ENCODE measurements at places on chromosomes 2 and 18. TPM values are rescaled to one million over a fixed set of nuclear protein-coding genes. Genes with fewer than 3 reads are reported as not detected.

GRCh38 chr2:182585001-182585400 is 131.1 kb upstream of the DNAJC10 start:
- no peak for DNase-seq
- H3K27me3 ChIP-seq, result no peaks in the 10 kb centered on the region
- no peak overlapping the region for H3K27ac ChIP-seq
- H3K4me3 ChIP-seq, result no peak overlapping the region
- H3K36me3 ChIP-seq, result no peaks in the 10 kb centered on the region

GRCh38 chr2:134537121-134537520 is 181.7 kb downstream of the TMEM163 start:
- DNase-seq, result no peak
- H3K27ac ChIP-seq, result no peak overlapping the region
- H3K4me3 ChIP-seq, result no peak overlapping the region
- no peaks in the 10 kb centered on the region for H3K36me3 ChIP-seq

GRCh38 chr2:180413336-180413735 is 406.2 kb upstream of the CWC22 start:
- H3K4me1 ChIP-seq, result peaks cover 29% of the 10 kb centered on the region
- H3K27ac ChIP-seq, result peak overlapping the region; percentile 3
- peak; percentile 1 for DNase-seq
- H3K4me3 ChIP-seq, result no peak overlapping the region
- H3K36me3 ChIP-seq, result no peaks in the 10 kb centered on the region
- H3K27me3 ChIP-seq, result no peaks in the 10 kb centered on the region

GRCh38 chr2:15560140-15560987 is 770 bp downstream of the NBAS start:
- peak overlapping the region; percentile 96 for H3K4me3 ChIP-seq
- no peaks in the 10 kb centered on the region for H3K27me3 ChIP-seq
- DNase-seq, result peak; percentile 10
- peak overlapping the region; percentile 77 for H3K27ac ChIP-seq

GRCh38 chr2:72682061-72682460 is 143.8 kb downstream of the EXOC6B start:
- H3K36me3 ChIP-seq, result no peaks in the 10 kb centered on the region
- no peaks in the 10 kb centered on the region for H3K27me3 ChIP-seq
- no peak overlapping the region for H3K4me3 ChIP-seq
- DNase-seq, result no peak

Gene TIA1
- total RNA-seq, result 130 TPM

GRCh38 chr18:74284980-74285355 is 6.8 kb downstream of the CYB5A start:
- H3K36me3 ChIP-seq, result peaks cover 19% of the 10 kb centered on the region
- no peak overlapping the region for H3K27ac ChIP-seq
- no peaks in the 10 kb centered on the region for H3K27me3 ChIP-seq
- peaks cover 76% of the 10 kb centered on the region for H3K4me1 ChIP-seq
- no peak for DNase-seq
- no peak overlapping the region for H3K4me3 ChIP-seq

DNA sequence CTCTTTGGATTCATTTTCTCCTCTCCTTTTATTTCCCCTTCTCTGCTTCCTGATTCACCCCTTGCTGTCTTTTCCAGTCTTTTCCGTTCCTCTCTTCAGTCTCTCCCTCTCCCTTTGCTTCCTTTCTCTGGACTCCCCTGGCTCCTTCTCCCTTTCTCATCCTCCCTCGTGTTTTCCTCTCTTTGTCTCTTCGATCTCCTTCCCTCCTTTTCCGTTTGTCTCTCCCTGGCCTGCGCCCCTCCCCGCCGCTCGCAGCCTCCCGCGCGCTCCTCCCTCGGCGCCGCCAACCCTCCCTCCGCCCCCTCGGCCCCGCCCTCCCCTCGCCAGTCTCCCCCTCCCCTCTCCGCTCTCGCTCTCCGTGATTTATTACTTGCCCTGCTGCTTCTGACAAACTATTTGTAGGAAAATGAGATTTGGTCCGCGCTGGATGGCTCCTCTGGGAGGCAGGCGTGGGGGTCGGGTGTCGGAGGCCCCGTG is 46.0 kb upstream of the PAX8 start:
- no peaks in the 10 kb centered on the region for H3K27me3 ChIP-seq

Gene SLC4A3
- total RNA-seq, result 20.2 TPM

DNA sequence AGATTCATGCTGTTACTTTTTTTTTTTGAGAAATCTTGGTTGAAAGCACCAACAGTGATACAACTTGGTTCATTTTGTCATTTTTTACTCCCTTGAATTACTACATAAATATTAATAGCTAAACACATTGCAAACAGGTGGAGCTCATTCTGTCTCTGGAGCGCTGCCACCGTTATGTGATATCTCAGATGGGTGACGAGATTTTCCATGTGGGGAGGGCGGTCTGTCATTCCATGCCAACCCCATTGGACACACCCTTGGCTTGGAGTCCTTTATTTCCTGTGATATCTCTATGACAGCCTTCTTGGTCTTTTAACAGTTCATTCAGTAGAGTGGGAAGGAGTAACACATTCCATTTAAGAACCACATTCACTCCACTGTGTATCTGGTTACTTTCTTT is 794.8 kb downstream of the SATB2 start:
- no peaks in the 10 kb centered on the region for H3K27me3 ChIP-seq
- H3K36me3 ChIP-seq, result no peaks in the 10 kb centered on the region
- H3K4me1 ChIP-seq, result no peaks in the 10 kb centered on the region
- H3K27ac ChIP-seq, result no peak overlapping the region
- DNase-seq, result no peak

- no peak overlapping the region for H3K4me3 ChIP-seq
- H3K27ac ChIP-seq, result no peak overlapping the region
- peaks cover 28% of the 10 kb centered on the region for H3K27me3 ChIP-seq
Measured at GRCh38 chr2:199470672-199471442, 13.1 kb upstream of the SATB2 start.

DNA sequence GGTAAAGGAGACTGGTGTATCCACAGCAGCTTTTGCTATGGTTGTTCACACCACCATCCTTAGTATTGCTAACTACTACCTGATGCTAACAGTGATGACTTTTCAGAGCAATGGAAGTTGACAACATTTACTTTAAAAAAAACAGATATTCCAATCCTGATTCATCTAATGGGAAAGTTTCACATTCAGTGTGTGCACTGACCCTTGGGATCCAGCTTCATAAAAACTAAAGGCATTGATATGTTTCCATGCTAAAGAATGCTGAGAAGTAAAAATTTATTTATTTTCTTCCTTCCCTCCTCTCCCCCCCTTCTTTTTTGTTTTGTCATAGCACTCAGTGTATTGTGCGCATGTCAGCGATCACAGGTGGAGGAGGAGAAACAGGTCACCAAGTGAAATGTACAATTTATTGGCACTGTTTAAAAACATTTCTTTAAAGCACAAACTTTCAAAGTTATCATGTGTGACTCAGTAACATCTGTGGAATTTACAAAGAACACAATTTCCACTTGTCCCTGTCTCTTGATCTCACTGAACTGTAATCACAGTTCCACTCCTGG is 229.9 kb downstream of the ALK start:
- peaks cover 49% of the 10 kb centered on the region for H3K27me3 ChIP-seq
- no peak overlapping the region for H3K27ac ChIP-seq
- DNase-seq, result no peak
- H3K4me1 ChIP-seq, result no peaks in the 10 kb centered on the region
- no peaks in the 10 kb centered on the region for H3K36me3 ChIP-seq

Gene MAP3K19
- not detected for total RNA-seq

Gene GAREM1
- 19.3 TPM for total RNA-seq

DNA sequence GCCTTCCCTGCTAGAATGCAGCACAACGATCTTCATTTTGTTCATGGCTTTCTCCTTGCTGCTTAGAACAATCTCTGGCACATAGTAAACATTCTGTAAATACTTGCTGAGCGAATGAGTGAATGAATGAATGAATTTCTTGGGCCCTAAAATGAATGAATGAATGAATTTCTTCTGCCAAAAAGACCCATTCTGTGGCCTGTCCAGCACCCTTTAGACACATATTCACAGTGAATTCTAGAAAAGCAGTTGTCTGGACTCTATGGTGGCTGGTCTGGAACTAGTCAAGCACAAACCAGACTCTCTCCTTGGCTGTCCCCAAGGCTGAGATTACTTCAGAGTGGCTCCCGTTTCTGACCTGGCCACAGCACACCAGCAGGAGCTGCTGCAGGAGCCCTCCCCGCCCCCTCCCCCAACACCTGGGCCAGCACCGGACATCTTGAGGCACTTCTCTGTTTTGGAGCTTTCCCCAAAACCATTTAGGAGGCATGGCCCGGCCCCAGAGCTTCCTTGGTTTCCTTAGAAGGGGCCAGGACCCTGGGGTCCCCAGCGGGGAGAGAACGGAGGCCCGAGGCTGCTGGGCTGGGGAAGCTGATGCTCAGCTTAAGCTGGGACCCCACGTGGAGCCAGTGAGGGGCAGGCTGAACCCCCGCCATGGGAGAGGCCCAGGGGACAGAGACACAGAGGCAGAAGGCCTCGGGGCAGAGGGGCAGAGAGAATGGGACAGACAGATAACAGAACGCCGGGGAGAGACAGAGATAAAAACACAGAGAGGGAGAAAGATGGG is 159.0 kb downstream of the ZFP36L2 start:
- H3K4me1 ChIP-seq, result peaks cover 22% of the 10 kb centered on the region
- H3K27me3 ChIP-seq, result no peaks in the 10 kb centered on the region
- no peak overlapping the region for H3K27ac ChIP-seq
- H3K36me3 ChIP-seq, result no peaks in the 10 kb centered on the region
- no peak overlapping the region for H3K4me3 ChIP-seq
- DNase-seq, result no peak

Gene PROC
- total RNA-seq, result 0.59 TPM

Gene TXNDC2
- total RNA-seq, result not detected

GRCh38 chr2:6626401-6627012 is 239.2 kb downstream of the CMPK2 start:
- DNase-seq, result no peak
- H3K27me3 ChIP-seq, result no peaks in the 10 kb centered on the region
- no peak overlapping the region for H3K4me3 ChIP-seq
- H3K27ac ChIP-seq, result no peak overlapping the region

GRCh38 chr2:159939946-159940345 is 122.5 kb downstream of the PLA2R1 start:
- no peak overlapping the region for H3K4me3 ChIP-seq
- no peaks in the 10 kb centered on the region for H3K4me1 ChIP-seq
- peak; percentile 18 for DNase-seq
- no peak overlapping the region for H3K27ac ChIP-seq

Gene ZCCHC2
- 43.5 TPM for total RNA-seq

DNA sequence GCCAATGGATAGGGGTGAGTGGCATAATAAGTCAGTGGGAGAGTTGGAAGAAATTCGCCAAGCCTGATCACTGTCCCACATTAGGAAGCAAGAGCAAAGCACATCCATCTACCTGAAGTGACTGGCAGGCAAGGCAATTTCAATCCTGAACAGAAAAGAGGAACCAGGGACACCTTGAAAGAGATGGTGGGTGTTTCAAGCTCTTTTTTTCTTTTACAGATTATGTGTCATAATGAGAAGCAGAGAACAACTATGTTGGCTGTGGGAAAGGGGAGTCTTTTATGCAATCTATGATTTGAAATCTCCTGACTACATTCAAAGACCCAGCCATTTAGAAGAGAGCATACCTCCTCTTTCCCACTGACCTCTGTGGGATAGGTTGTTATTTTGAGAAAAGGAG is 63.5 kb downstream of the TGIF1 start:
- H3K27ac ChIP-seq, result no peak overlapping the region
- no peak for DNase-seq
- H3K4me1 ChIP-seq, result peaks cover 18% of the 10 kb centered on the region
- H3K4me3 ChIP-seq, result no peak overlapping the region
- no peaks in the 10 kb centered on the region for H3K36me3 ChIP-seq
- H3K27me3 ChIP-seq, result no peaks in the 10 kb centered on the region

DNA sequence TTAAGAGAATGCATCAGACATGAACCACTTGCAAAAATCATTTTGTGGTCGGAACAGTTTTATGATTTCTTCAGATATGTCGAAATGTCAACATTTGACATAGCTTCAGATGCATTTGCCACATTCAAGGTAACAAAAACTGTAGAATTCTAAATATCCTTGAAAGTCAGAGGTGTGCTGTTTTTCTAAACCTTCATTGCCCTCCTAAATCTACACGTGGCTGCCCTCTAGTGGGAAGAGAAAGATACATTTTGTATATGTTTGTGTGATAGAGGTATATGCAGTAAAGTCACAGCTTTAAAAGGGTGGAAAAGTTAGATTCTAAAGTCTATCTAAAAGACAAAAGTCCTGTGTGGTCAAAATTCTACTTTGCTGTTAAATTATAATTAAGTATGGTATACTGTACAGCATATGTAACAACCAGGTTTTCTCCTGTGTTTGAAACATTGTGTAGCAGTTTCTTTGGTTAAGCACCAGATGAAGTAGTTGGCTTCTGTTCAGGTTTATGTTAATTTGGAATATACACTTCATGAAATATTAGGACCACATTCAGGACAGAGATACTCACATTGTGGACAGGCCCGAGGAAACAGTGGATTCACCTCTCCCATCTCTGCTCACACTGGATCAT is 65.9 kb upstream of the ITM2C start:
- H3K36me3 ChIP-seq, result peaks cover 49% of the 10 kb centered on the region
- no peak overlapping the region for H3K4me3 ChIP-seq
- H3K27me3 ChIP-seq, result no peaks in the 10 kb centered on the region
- no peak overlapping the region for H3K27ac ChIP-seq
- peak; percentile 63 for DNase-seq

Gene GALR1
- total RNA-seq, result not detected

DNA sequence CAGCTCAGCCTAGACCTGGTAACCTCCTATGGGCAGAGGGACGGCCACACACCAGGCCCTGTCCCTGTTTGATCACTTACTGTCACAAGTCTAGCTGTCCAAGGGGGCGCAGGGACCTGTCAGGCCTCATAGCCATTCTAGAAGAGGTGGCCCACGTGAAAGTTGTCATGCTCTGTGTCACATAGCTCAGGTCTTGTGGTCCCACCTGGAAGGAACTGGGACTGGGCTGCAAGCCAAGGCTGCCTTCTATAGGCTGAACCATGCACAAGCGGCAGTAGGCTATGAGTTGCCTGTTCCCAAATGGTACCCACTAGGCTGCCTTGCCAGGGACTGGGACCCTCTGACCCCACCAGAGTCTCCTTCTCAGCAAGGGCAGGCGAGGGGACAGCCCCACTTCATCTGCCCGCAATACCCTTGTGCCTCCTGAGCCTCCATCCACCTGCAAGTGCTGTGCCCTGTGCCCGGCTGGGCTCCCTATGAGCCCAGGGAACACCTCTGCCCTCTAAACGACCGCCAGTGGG is 177.5 kb downstream of the ANAPC1 start:
- H3K27me3 ChIP-seq, result no peaks in the 10 kb centered on the region
- no peak overlapping the region for H3K27ac ChIP-seq
- no peak overlapping the region for H3K4me3 ChIP-seq
- no peak for DNase-seq
- H3K4me1 ChIP-seq, result peaks cover 58% of the 10 kb centered on the region
- H3K36me3 ChIP-seq, result peaks cover 2% of the 10 kb centered on the region

DNA sequence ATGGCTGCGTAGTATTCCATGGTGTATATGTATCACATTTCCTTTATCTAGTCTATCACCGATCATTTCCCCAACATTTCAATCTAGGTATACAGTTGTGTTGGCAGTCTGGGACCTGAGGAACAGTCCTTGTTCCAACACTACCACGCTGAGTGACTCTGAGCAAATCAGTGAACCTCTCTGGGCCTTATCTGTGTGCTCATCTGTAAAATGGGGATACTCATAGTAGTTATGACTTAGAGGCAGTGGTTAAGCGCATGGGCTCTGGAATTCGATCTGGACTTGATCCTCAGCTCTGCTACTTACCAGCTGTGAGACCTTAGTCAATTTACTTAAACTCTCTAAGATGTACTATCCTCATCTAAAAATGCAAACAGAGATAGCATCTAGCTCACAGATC is 85.1 kb downstream of the BCL2 start:
- DNase-seq, result no peak
- H3K27ac ChIP-seq, result no peak overlapping the region
- H3K27me3 ChIP-seq, result no peaks in the 10 kb centered on the region
- H3K36me3 ChIP-seq, result no peaks in the 10 kb centered on the region
